ENCODE measurements at places on chromosomes 12 and 14.
A peak's percentile ranks its signal among the peaks of the same experiment; 100 is the strongest.

DNA sequence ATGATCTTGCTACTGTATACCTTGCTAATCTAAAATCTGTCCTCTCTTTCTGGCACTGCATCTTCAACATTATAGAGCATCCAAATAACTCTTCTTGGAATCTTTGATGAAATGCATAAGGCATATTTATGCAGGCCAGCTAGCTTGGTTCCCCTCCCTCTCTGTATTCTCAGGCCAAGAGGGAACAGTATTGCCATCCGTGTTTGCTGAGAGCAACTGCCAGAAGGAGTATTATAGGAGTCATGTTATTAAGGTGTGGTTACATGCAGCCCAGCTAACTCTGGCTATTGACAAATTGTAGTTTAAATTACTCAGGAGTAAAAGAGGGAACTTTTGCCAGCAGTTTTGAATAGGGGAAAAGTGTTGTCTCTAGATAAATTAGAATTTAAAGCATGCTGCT, 309.3 kb upstream of the E2F7 start:
- no peak for DNase-seq

DNA sequence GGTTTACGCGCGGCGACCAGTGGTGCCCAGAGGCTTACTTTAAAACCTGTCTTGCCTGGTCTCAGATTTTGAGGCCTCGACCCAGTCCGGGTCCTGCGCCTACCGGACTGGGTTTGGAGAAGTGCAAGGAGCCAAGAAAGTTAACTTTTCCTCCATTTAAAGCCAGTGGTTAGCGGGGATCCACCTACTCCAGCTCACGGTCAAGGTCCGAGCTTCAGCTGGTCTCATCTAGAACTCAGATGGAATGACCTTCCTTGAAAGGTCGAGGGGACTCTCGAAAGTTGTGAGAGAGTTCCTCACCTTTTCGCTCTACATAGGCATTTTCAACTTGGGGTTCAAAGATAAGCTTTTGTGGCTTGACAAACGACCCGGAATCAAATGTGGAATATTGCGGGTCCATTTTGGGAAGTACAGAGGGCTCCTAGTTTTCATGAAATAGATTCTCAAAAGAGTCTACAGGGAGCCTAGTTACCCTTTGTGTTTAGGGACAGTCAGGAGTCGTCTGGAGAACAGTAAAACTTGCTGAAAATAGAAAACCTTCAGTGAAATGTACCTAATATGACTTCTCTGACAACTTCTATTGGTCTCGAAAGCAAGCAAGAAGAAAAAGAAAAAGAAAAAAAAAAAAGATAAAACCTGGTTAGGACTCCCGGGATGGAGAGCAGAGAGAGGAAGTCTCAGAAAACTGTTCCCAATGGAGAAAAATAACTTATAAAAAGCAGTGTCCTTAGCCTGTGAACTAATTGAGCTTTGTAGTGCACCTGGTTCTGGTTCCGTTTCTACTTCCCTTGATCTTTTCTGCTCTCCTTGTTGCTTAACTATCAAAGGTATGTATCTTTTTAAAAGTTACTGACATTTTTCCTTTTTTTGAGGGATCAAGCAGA, 1.4 kb downstream of the KCNMB4 start:
- DNase-seq = no peak

- DNase-seq = no peak
Measured at GRCh38 chr14:32370714-32371113, 41.6 kb downstream of the AKAP6 start.

DNA sequence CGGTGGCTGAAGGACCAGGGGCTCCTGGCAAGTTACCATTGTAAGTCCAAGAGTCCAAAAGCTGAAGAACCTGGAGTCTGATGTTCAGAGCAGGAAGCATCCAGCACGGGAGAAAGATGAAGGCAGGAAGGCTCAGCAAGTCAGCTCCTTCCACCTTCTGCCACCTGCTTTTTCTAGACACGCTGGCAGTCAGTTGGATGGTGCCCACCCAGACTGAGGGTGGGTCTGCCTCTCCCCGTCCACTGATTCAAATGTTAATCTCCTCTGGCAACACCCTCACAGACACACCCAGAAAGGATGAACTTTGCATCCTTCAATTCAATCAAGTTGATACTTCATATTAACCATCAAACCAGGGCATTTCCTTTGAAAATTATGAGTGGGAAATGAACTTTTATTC, 1272.4 kb upstream of the TMEM132C start:
- no peak for DNase-seq

DNA sequence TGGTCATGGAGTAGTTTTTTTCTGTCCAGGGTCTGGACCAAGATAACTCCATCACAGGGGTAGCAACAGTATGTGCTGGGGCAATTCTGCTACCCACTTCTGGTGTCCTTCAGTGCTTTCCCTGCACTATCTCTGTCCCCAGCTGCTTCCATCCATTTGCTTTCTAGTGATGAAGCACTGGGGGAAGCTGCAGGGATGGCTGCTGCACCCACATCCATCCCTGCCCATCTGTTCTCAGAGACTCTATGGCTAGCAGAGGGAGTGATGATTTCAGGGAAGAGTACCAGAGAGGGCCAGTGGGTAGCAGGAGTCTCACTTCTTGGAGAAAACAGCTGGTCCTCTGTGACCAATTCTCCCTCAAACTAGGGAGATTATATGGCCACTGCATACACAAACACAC, 44.1 kb downstream of the ETV6 start:
- no peak for DNase-seq

- DNase-seq = no peak
Measured at GRCh38 chr12:123059500-123059899, 79.0 kb downstream of the ARL6IP4 start.

- DNase-seq = no peak
Measured at GRCh38 chr12:42143452-42144157, 1.1 kb downstream of the GXYLT1 start.

DNA sequence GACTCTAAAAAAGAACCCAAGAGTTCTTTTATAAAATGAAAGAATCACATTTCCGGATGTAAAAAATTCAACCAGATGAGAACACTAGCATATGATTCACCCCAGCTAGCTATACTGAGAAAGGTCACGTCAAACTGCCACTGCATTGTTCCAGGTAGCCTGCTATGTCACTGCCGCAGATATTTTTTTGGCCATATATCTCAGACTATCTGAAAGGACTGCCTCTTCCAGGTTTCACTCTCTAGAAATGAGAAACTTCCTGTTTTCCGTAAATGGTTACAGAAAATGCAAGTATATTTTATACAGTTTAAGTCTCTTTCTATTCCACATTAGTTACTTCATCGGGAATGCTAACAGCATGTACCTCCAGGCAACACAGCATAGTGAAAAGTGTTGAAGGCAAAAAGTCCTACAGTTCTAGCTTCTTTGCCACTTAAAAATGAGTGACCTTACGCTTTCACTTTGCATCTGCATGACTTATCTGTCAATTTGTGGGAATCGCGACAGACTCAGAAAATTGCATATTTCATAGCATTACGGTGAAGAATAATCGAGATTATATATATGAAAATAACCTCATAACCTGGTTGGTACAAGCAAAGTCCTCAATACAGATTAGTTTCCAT, 105.2 kb downstream of the MED13L start:
- DNase-seq = no peak

GRCh38 chr14:75804570-75805275, 143.7 kb downstream of the TTLL5 start:
- DNase-seq = no peak

DNA sequence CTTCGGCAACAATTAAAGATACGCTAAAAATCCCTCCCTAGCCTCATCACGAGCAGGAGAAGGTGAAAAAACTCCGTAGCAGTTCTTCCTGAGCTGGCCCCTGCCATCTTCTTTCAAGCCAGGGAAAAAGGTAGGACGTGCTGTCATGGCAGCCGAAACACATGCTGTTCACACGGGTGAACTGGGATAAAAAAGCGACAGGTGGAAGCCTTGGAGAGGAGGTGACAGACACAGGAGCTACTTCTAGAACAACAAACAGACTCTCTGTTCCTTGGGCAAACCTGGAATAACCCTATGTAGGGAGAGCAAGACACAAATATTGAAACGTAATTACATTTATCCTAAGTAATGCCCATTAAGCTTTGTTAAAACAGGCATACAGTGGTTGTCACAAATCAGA, 81.3 kb downstream of the KCNK10 start:
- no peak for DNase-seq

DNA sequence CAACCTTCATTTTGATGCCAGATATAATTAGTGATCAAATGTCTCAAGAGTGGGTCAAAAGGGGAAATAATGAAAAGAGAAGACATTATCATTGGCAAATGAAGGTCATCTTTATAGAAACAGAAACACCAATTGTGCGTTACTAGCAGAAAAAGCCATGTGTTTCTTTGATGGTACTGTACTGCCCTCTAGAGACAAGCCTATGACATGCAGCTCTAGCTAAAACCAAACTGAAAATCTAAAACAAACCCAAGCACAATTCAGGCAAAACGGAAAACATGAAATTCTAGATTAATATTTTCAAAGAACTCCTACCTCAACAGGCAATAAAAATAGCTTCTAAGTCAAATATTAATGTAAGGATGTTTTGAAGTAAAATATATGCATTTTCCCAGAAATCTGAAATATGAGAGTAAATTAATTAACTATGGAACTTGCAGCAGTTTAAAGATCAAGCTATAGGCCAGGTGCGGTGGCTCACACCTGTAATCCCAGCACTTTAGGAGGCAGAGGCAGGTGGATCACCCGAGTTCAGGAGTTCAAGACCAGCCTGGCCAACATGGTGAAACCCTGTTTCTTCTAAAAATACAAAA, 115.4 kb downstream of the KLHL28 start:
- DNase-seq = peak; percentile 28

DNA sequence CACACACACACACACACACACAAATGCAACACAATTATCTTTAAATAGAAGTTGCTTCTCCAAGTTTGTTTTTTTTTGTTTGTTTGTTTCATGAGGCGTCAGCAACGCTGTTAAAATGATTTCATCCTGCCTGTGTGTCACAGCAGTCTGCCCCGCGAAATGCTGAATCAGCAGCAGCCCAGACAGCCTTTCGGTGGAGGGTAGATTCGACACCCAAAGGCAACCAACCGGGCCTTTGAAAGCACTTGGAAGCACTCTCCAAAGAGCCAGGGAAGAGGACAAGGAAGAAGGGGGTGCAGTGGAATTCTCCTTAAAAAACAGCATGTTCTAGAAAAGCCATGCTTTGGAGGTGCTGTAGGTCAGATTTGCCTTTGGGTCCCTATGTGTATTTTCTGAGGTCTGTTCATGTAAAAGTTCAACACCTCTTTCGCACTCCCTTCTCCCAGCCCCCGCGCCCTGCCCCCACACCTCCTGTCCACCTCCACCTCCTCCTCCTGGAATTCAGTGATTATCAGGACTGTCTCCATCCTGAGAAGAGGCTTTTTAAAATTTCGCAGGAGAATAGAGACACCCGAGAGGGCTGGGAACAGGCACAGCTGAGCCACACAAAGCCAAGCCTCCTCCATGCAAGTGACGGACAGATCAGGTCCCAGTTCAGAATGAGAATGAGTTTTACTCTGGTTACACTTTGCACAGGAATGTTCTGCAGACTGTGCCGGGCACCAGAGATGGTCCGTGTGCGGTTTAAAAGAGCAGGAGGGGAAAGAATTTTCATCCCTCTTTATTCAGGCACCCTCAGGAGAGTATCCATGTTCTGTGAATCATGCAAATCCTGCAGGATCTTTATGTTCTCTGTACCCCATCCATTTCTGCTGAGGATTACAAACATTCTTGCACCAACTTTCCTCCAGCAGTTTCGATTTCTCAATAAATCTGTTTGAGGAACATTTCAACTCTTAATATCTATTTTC, 177.9 kb downstream of the ETV6 start:
- DNase-seq = no peak

DNA sequence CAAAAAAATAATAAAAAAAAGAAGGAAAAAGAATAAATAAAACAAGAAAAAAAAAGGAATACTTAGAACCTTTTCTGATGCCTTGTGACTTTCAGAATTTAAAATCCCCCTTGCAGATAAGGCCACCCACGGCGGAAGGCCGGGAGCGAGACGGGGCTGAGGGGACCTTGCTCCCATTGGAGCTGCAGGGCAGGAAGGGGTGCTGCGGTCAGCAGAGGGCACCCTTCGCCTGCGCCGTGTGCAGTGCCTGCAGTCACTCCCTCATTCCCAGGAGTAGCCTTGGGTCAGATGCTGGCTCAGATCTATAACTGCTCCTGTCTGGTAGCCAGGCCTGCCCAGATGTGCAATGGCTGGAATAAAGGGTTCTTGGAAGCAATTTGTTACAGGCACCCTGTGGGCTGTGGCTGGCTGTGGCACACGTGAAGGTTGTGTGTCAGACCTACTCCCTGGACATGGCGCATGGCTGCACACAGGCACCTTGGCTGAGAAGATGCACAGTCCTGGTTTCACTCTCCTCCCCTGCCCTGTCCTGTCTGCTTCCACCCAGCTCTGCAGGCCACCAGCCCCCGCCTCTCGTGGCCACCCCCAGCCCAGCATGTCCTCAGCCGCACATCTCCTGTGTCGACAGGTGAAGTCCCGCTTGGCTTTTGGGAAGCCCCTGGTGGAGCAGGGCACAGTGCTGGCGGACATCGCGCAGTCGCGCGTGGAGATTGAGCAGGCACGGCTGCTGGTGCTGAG, 13.4 kb upstream of the ALDH2 start:
- DNase-seq = no peak

GRCh38 chr12:59650588-59651228, 54.9 kb downstream of the SLC16A7 start:
- DNase-seq = no peak

DNA sequence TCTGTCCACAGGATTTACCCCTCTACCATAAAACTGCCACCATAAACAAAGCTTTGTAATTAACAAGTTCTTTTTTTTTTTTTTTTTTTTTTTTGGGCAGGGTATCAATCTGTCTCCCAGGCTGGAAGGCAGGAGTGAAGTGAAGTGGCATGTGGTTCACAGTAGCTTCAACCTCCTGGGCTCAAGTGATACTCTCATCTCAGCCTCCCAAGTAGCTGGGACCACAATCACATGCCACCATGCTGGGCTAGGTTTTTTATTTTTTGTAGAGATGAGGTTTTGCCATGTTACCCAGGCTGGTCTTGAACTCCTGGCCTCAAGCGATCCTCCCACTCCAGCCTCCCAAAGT, 61.1 kb upstream of the NUDT4 start:
- no peak for DNase-seq
